Fibroblast of the aortic adventitia (primary cell): ENCODE measurements at places on chromosomes 11 and 22. TPM values are rescaled to one million over a fixed set of nuclear protein-coding genes. Genes with fewer than 3 reads are reported as not detected.

Gene LTBP3
- total RNA-seq, result 47.3 and 147 TPM in 2 replicates

Gene KDM4E
- total RNA-seq, result not detected in 2 replicates

Gene HORMAD2
- total RNA-seq, result not detected in 2 replicates

Gene PANX3
- total RNA-seq, result not detected in 2 replicates

Gene B4GALNT4
- 1.5 and 1.9 TPM in 2 replicates for total RNA-seq

Gene ANGPTL5
- 0.09 and 0.90 TPM in 2 replicates for total RNA-seq

Gene OR51G2
- total RNA-seq, result not detected in 2 replicates

Gene TRIM49B
- not detected in 2 replicates for total RNA-seq

Gene FAM118B
- 14.7 and 32.9 TPM in 2 replicates for total RNA-seq

Gene WBP2NL
- 0.18 and 1.6 TPM in 2 replicates for total RNA-seq

Gene SLC35E4
- total RNA-seq, result 5.1 and 19.7 TPM in 2 replicates

Gene RHOD
- total RNA-seq, result 15.1 and 26.1 TPM in 2 replicates

Gene ANKK1
- total RNA-seq, result not detected in 2 replicates

Gene SPINDOC
- total RNA-seq, result 6.7 and 10.1 TPM in 2 replicates

Gene PGA4
- not detected in 2 replicates for total RNA-seq

Gene DGKZ
- total RNA-seq, result 27.1 and 37.7 TPM in 2 replicates

Gene OR56A1
- total RNA-seq, result under 0.01 TPM in 1 of 2 replicates, not detected in the other

Gene MMP12
- not detected in 2 replicates for total RNA-seq

Gene SPI1
- total RNA-seq, result not detected in 2 replicates

Gene ACRV1
- total RNA-seq, result not detected in 2 replicates

Gene TYR
- total RNA-seq, result not detected in 2 replicates

Gene JHY
- 5.2 and 9.3 TPM in 2 replicates for total RNA-seq

Gene MRPL16
- 25.7 and 29.3 TPM in 2 replicates for total RNA-seq

Gene LUZP2
- 0.74 and 20.6 TPM in 2 replicates for total RNA-seq

Gene TRPM5
- total RNA-seq, result not detected in 2 replicates

Gene SHANK3
- 0.90 and 0.98 TPM in 2 replicates for total RNA-seq

Gene TMEM191C
- 0.08 and 0.45 TPM in 2 replicates for total RNA-seq

Gene NR1H3
- total RNA-seq, result 8.8 and 22.0 TPM in 2 replicates

Gene P4HA3
- 1.9 and 4.4 TPM in 2 replicates for total RNA-seq

Gene ASCL2
- total RNA-seq, result not detected in 2 replicates

Gene MUC2
- not detected in 2 replicates for total RNA-seq

Gene PPARA
- total RNA-seq, result 13.4 and 24.4 TPM in 2 replicates

Gene OR4D5
- not detected in 2 replicates for total RNA-seq

Gene GRIA4
- under 0.01 and 1.2 TPM in 2 replicates for total RNA-seq

Gene MMP1
- 13.2 and 3,834 TPM in 2 replicates for total RNA-seq

Gene DGAT2
- total RNA-seq, result 0.16 and 13.4 TPM in 2 replicates

Gene NCAM1
- 3.0 and 23.6 TPM in 2 replicates for total RNA-seq

Gene MMP13
- not detected in 2 replicates for total RNA-seq

Gene TUB
- total RNA-seq, result 18.2 and 19.2 TPM in 2 replicates

Gene RAC2
- total RNA-seq, result 5.6 and 14.4 TPM in 2 replicates

Gene POLR2F
- 18.3 and 112 TPM in 2 replicates for total RNA-seq

Gene MMP8
- 0.41 TPM in 1 of 2 replicates, not detected in the other for total RNA-seq

Gene CABP4
- not detected in 2 replicates for total RNA-seq

Gene LRRC56
- total RNA-seq, result 0.45 and 1.2 TPM in 2 replicates

Gene C11orf86
- not detected in 2 replicates for total RNA-seq

Gene GRAMD1B
- total RNA-seq, result 3.1 and 11.0 TPM in 2 replicates

Gene C11orf65
- total RNA-seq, result 0.99 and 1.6 TPM in 2 replicates

Gene GNAZ
- total RNA-seq, result 1.3 and 3.1 TPM in 2 replicates

Gene UPB1
- total RNA-seq, result 0.90 TPM in 1 of 2 replicates, not detected in the other

Gene USH1C
- not detected in 2 replicates for total RNA-seq

Gene KCNJ5
- 0.09 TPM in 1 of 2 replicates, not detected in the other for total RNA-seq

Gene PANX2
- 0.90 TPM in 2 replicates for total RNA-seq
